Stimulated activated memory B cell treated with anti-CD40 and anti-IgM and Interleukin-4, amounts not matched to agents 10 μg/mL and 1 μg/mL and 100 μg/mL, for 72 hours (primary cell): ENCODE measurements at places on chromosomes 11 and 22.
A peak's percentile ranks its signal among the peaks of the same experiment; 100 is the strongest.

DNA sequence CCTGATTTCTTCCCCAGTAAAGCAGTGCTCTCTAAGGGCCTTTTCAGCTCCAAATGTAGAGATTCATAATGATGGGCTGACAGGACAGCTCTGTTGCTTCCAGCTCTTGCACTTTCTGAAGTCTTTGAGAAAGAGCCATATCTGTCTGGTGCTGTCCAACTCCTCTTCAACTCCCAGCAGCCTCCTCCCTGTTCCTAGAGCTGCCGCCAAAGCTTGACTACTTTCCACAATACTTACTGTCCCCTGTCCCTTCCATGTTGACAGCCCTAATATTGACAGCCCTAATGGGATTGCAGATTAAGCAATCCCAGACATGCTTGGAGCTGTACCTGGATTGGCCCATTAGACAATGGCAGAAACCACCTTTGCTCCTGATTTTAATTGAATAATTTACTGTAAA is 29.6 kb downstream of the INSC start:
- no peak for ATAC-seq

DNA sequence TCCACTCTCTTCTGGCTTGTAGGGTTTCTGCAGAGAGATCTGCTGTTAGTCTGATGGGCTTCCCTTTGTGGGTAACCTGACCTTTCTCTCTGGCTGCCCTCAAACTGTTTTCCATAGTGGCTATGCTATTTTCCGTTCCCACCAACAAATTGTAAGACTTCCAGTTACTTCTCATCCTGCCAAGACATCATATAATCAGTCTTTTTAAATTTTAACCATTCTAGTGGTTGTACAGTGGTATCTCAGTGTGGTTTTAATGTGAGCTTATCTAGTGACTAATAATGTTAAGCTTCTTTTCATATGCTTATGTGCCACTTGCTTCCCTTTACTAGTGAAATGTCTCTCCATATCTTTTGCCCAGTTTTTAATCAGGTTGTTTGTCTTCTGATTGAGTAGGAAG is 13.6 kb upstream of the TRIM29 start:
- ATAC-seq, result no peak

- no peak for ATAC-seq
Observed at GRCh38 chr11:28547321-28547741, 439.1 kb downstream of the METTL15 start.

DNA sequence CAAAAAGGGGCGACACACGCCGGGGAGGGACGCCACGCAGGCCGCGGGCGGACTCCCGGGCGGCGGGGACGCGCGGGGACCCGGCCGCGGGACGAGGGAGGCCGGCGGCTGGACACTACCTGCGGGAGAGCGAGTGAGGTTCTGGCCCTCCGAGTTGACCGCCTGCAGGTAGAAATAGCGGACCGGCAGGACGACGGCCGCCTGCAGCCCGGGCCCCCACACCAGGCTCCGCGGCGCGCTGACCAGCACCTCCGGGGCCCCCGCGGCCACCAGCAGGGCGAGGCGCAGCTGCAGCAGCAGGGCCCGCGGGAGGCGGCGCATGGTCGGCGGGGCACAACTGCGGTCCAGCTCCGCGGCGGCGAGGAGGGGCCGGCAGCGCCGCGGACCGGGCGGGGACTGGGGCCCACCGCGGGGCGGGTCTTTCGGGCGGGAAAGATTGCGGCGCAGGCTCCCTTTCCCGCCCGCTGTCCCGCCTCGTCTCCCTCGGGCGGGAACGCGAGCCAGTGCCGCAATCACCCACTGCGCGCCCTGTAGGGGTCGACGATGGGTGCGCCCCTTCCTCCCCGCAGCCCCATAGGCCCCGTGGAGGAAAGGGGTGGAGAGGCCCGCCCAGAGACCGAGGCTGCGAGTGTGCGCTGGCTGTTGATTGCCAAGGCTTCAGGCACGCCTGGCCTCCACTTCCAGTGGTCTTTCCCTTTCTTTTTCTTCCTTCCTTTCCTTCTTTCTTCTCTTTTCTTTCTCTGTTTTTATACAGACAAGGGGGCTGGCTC is at the start of gene POGLUT3:
POGLUT3 (minus strand) TSS at position 339 of the 770 bp plus-strand sequence; CDS start at position 321, 18 bp downstream.
- ATAC-seq, result peak; percentile 69

GRCh38 chr11:61827571-61828378 is at the start of gene FADS2:
Gene FADS2 (plus strand): TSS chr11:61828300. CDS start chr11:61828391, 91 bp downstream.
- peak; percentile 87 for ATAC-seq

GRCh38 chr22:40385036-40385782 is 14.8 kb downstream of the SGSM3 start:
- ATAC-seq, result peak; percentile 95

- ATAC-seq, result no peak
Observed at GRCh38 chr11:132264616-132265015, 894.2 kb downstream of the NTM start.

DNA sequence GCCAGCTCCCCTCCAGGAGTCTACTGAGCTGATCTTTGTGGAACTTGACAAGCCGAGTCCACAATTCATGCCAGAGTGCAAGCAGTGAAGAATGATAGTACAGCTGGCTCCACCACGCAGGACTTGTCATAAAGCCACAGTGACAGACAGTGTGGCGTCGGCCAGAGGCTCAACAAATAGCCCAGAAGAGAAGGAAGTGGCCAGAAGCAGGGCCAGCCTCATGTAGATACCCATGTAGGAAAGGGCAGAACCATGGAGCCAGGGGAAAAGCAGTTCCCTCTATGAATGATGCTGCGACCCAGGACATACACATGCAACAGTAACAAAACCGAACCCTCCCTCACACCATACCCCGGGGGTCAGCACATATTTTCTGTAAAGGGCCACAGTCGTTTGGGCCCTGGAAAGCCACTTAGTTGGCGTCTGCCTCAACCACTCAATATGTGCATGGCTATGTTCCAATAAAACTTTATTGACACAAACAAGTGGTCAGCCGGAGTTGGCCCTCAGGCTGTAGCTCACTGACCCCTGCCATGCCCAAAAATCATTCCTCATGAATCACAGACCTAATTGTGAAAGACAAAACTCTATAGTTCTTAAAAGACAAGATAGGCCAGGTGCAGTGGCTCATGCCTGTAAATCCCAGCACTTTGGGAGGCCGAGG is 161.4 kb downstream of the BRD1 start:
- no peak for ATAC-seq

- ATAC-seq, result no peak
Observed at GRCh38 chr11:91854780-91855179, 369.8 kb upstream of the FAT3 start.

DNA sequence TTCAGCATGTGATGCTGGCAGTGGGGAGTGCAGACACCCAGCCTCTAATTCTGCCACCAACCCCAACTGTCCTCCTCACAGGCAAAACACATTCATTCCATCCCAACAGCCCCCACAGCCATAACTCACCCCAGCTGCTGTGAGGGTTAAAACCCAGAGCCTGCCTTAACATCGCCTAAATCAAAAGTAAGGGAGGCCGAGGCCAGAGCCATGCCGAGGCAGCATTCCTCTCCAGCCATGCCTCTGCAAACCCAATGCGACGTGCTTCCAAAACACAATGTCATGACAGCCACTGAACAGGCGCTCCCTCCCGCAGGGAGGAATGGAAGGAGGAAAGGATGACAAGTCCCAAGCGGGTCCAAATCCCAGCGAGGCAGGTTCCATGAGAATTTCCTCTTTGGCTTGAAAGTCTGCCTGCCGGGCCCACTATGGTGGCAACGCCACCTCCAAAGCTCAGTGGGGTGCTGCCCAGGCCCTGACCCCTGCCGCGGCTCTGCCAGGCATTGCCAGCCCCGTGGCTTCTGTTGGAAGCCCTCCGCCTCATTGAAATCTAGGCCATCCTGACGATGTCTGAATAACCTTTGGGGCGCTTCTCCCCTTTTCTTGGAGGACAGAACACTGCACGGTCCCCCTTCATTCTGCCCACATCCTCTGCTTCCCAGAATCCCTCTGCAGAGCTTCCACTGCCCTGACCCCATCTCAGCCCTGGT is 472.3 kb downstream of the BRD1 start:
- ATAC-seq, result no peak

DNA sequence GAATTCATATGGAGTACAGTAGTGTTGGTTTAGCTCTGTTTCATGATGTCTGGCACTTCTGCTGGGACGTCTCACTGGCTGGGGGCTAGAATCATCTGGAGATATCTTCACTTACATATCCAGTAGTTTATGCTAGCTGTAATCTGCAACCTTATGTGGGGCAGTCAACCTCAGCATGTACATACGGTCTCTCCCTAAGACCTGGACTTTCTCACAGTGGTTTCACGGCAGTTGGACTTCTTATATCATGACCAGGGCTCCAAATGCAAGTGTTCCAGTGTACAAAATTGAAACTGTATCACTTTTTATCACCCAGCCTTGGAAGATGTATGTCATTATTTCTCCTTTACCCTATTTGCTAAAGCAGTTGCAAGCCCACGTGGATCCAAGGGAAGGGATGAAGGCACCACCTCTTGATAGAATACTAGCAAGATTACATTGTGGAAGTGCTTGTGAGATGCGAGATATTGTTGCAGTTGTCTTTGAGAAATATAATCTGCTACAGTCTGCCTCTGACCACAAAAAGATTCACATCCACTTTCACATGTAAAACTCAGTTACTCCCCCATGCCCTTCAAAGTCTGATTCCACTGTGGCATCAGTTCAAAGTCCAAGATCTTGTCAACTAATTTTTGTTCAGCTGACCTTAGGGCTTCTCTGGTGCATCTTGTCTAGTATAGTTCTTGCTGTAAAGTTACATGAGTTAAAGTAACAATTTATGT is 316.6 kb upstream of the NCAM1 start:
- ATAC-seq, result no peak

DNA sequence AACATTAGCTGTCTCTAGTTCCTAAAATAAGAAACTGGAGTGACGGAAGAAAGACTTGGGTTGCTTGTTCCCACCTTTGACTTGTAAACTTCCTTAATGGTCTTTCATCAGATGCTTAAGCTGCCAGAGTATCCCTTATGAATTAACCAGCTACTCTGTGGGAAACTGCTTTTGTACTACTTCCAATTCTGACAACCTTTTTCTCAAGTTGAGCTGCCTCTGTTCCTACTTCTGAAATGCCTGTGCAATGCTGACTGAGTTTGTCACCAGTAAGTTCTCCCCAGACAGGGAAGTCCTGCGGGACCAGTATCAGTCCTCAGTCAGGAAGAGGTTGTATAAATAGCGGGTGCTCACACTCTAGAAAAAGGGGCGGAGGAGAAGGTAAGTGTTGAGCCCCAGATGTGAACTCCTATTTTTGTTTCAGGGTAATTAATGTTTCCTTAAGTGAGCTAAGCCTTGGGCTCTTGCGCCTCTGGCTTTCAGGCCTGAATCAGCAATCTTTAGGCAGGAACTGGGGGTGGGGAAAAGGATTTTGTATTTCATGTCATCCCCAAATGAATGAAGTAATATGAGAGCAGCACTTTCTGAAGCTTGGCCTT is 67.2 kb downstream of the CECR2 start:
- no peak for ATAC-seq

DNA sequence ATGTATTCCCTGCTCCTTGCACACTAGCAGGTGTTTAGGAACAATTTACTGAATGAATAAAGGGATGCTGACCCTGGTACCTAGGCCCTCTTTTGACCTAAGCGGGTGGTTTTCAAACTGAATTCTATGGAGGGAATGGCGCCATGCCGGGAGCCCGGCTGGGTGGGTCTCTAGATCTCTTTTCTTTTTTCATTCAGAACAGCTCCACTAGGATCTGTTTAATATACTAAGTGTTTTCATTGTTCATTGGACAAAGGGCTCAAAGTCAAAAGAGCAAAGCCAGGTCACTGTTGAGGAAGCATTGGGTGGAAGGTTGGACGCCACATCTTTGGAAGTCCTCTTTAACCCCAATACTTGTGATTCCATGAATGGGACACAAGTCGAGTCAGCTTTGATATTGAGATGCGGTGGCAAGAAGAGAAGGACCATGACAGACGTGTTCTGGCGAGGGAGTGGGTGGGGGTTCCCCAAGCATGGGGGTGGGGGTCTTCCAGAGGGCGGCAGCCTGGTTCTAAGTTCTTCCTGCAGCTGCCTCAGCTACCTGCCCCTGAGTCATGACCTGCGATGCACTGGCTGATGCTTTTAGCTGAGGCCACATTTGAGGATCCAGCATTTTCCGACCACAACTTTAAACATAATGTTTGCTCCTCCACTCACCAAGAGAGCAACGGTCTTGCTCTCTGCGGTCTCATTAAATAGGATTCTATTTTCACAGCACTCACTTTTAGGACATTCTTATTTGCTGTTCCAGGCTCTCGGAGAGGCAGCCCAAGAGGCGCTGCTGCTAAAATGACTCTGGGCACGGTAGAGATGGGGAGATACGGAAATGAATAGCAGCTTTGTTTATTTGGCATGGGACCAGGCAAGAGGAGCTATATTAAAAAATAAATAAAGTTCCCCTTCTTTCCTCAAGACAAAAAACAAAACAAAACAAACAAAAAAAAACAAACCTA is 100.6 kb downstream of the FBXO7 start:
- no peak for ATAC-seq

DNA sequence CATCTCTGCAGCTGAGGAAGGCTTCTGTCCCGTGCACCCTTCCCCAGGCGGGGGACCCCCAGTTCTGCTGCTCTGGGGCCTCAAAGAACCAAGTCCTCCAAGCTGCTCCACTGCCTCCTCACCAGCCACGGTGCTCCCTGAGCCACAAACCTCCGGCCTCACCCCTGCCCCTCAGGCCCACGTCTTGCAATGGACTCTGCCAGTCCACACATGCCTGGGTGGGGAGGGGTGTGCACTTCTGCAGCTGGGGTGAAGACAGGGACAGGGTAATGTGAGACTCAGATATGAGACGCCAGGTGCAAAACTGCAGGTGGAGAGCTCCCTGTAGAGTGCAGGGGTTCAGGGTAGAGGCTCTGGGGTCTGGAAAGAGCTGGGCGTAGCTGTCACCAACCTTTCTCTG is 3.2 kb upstream of the PTDSS2 start:
- no peak for ATAC-seq

GRCh38 chr22:26558248-26558895 is 31.6 kb downstream of the TPST2 start:
- ATAC-seq, result no peak

DNA sequence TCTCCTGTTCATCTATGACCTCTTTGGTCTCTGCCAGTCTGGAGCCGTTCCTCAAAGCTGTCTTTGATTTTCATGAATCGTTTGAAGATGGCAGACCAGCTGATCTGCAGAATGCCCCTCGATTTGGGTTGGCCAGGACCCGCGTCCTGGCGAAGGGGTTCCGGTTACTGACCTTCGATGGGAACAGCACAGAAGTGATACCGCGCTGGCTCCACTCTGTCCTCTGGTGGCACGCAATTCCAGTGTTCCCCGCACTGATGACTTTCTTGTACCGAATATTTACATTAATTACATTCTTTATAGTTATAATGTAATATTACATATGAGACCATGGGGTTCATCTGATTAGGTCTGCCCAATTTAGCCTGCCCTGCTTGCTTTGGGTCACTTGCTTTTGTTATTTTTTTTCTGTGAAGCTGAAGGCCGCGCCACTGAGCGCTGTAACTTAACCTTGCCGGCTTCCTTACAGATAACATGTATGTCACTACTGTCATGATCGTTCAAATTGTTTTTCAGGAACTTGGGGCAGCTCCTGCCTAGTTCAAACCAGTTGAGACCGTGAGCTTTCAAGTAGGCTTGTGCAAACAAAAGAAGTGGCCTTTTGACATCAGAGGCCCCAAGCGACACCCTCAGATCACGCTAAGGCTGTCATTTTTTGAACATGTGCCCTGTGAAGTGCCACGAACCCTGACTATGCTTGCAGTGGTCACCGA is 4.1 kb upstream of the USP18 start:
- ATAC-seq, result no peak

GRCh38 chr11:19739872-19740271 is 27.2 kb downstream of the NAV2 start:
- no peak for ATAC-seq

GRCh38 chr11:34188181-34188580 is 82.8 kb downstream of the NAT10 start:
- ATAC-seq, result no peak

- no peak for ATAC-seq
Observed at GRCh38 chr11:65554057-65554818, 3.9 kb downstream of the LTBP3 start.

- ATAC-seq, result no peak
Observed at GRCh38 chr11:64287676-64288352, 2.2 kb downstream of the GPR137 start.
